Esophagus (tissue), 2 donors: ENCODE measurements at places on chromosomes 4 and X. TPM values are rescaled to one million over a fixed set of nuclear protein-coding genes. Genes with fewer than 3 reads are reported as not detected.

The EXOC1L gene
- not detected for polyA plus RNA-seq

The CXCL11 gene
- polyA plus RNA-seq = 0.07 TPM

The ASB12 gene
- polyA plus RNA-seq = 0.18 TPM

The LDB2 gene
- 4.4 TPM for polyA plus RNA-seq

The CFAP47 gene
- not detected for polyA plus RNA-seq

The GALNTL6 gene
- not detected for polyA plus RNA-seq

The TBX22 gene
- not detected for polyA plus RNA-seq

The HS3ST1 gene
- 2.6 TPM for polyA plus RNA-seq

The RHOXF1 gene
- 0.24 TPM for polyA plus RNA-seq

The STBD1 gene
- polyA plus RNA-seq = 0.71 TPM

The PDGFRA gene
- polyA plus RNA-seq = 7.4 TPM

The ANXA3 gene
- 140 TPM for polyA plus RNA-seq

The KCTD8 gene
- polyA plus RNA-seq = 0.02 TPM

The LIMCH1 gene
- polyA plus RNA-seq = 8.3 TPM

The ATG4A gene
- 8.9 TPM for polyA plus RNA-seq

The CT55 gene
- not detected for polyA plus RNA-seq

The FOXP3 gene
- polyA plus RNA-seq = 0.65 TPM

The STK26 gene
- polyA plus RNA-seq = 6.9 TPM

The C4orf36 gene
- 1.0 TPM for polyA plus RNA-seq

The SLIT2 gene
- 1.2 TPM for polyA plus RNA-seq

The PF4V1 gene
- polyA plus RNA-seq = not detected

The RTL5 gene
- polyA plus RNA-seq = 0.92 TPM

The CWH43 gene
- 14.4 TPM for polyA plus RNA-seq

The PCDH19 gene
- polyA plus RNA-seq = 0.11 TPM

The BEX5 gene
- polyA plus RNA-seq = 1.6 TPM

The CTAG2 gene
- polyA plus RNA-seq = not detected

The GYPA gene
- polyA plus RNA-seq = not detected

The GAGE2A gene
- not detected for polyA plus RNA-seq

The ZNF185 gene
- polyA plus RNA-seq = 217 TPM

The DCAF8L2 gene
- polyA plus RNA-seq = not detected

The TKTL2 gene
- not detected for polyA plus RNA-seq

The CT83 gene
- polyA plus RNA-seq = not detected

The CENPVL1 gene
- polyA plus RNA-seq = not detected

The CXCL3 gene
- polyA plus RNA-seq = 0.47 TPM

The CFAP299 gene
- polyA plus RNA-seq = not detected

The ATOH1 gene
- not detected for polyA plus RNA-seq

The WFS1 gene
- 4.6 TPM for polyA plus RNA-seq

The STK32B gene
- polyA plus RNA-seq = 0.24 TPM

The MTNR1A gene
- polyA plus RNA-seq = not detected

The AKAP14 gene
- not detected for polyA plus RNA-seq

The MND1 gene
- 4.6 TPM for polyA plus RNA-seq

The SPANXC gene
- polyA plus RNA-seq = not detected

The CXorf49 gene
- not detected for polyA plus RNA-seq

The H2BW2 gene
- polyA plus RNA-seq = not detected

The INTS6L gene
- polyA plus RNA-seq = 12.6 TPM
